Muscle of arm (tissue), 14 donors: ENCODE measurements at places on chromosomes 6 and 20. TPM values are rescaled to one million over a fixed set of nuclear protein-coding genes. Genes with fewer than 3 reads are reported as not detected.

The TBC1D32 gene
- polyA plus RNA-seq, result 7.5 TPM

The FAM229B gene
- polyA plus RNA-seq, result 19.1 TPM

The CD83 gene
- 12.1 TPM for polyA plus RNA-seq

The RNF182 gene
- polyA plus RNA-seq, result 1.6 TPM

The BTN1A1 gene
- 0.14 TPM for polyA plus RNA-seq

The TMEM151B gene
- polyA plus RNA-seq, result not detected

The FAM184A gene
- 16.1 TPM for polyA plus RNA-seq

The HLA-DRB5 gene
- 2.5 TPM for polyA plus RNA-seq

The SULF2 gene
- 82.4 TPM for polyA plus RNA-seq

The MYLK2 gene
- 30.1 TPM for polyA plus RNA-seq

The DPM1 gene
- polyA plus RNA-seq, result 59.1 TPM

The GPLD1 gene
- polyA plus RNA-seq, result 1.4 TPM

The MLN gene
- not detected for polyA plus RNA-seq

The KIAA1755 gene
- 7.8 TPM for polyA plus RNA-seq

The CDK5RAP1 gene
- polyA plus RNA-seq, result 16.1 TPM

The ARMC2 gene
- 8.4 TPM for polyA plus RNA-seq

- DNase-seq, result no peak
These were observed 219.2 kb upstream of the ZFP64 start for GRCh38 chr20:52410731-52411234.

- peak; percentile 22 for DNase-seq
These were observed 80.2 kb downstream of the CARMIL1 start for GRCh38 chr6:25359191-25359861.

GRCh38 chr20:51511861-51512619 lies 30.5 kb downstream of the NFATC2 start:
- no peak for DNase-seq

- no peak for DNase-seq
These were observed 2.0 kb downstream of the CFB start for GRCh38 chr6:31947864-31948263.

GRCh38 chr20:49167811-49168507 lies 20.2 kb downstream of the STAU1 start:
- peak; percentile 13 for DNase-seq

GRCh38 chr6:9315966-9316650 lies 880.8 kb upstream of the SLC35B3 start:
- no peak for DNase-seq

DNA sequence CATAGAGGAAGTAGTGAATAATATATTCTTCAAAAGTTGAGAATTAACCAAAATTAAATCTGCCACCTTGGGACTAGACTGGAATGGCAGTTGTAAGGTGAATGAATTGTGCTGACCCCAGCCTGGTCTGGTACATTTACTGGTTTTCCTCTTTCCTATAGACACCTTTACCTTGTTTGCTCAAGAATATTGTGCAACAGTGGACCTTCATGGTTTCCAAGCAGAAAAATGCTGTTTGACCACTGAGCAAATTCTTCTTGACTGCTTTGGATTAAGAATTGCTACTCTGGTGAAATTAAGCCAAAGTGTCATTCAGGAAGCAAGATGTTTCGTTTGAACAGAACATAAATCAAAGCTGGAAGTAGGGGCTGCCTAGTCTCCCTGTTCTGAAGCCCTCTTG lies 156.6 kb upstream of the TAB2 start:
- DNase-seq, result no peak

GRCh38 chr6:21738180-21739094 lies 144.9 kb downstream of the SOX4 start:
- DNase-seq, result no peak

- no peak for DNase-seq
These were observed 196.9 kb upstream of the ZNF184 start for GRCh38 chr6:27669624-27670301.

DNA sequence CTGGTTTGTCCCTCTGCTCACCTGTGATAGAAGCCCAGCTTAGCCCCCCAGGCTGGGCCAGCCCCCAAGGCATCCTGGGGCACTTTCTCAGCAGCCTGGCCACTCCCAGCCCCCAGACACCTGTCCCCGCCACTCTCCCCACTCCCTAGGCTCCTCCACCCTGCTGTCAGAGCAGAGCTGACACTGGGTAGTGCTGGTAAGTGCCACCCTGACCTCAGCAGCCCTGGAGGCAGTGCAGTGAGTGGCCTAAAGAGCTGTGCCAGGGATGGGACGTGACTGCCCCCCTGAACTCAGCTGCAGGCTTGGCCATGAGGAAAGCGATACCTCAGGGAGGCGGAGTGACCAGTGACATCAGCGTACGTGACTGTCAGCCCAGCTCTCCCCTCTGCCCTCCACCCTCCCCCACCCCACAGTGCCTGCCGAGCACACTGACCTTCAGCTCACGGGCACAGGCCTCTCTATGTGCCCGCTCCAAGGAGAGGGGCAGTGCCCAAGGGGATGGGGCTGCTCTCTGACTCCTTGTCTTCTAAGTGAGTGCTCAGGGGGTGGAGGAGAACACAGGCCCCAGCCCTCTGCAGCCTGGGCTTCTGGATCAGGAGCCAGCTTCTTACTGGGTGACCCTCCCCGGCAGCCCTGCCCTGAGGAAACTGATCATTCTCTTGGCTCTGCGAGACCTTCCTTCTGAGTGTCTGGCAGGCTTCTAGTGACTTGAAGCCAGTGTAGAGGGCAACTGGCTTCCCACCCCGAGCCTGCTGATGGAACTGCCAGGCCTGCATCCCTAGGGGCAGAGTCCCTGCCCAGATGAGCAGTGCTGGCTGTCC lies 172.7 kb downstream of the MRPL14 start:
- DNase-seq, result no peak

DNA sequence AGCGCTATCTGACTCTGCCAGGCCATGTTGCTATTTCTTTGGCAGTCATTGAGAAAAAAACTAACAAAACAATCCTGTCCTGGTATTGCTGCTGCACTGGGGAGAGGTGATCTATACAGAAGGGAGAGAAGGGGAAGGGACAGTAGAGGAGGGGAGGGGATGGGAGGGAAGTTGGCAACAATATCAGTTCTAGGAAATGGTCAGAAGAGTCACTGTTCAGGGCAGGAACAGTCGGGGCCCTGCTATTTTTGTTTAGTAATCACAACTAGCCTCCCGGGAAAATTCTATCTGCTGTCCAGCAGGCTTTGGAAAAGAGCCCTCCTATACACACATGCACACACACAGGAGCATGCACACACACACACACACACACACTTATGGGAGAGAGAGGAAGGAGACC lies 142.3 kb upstream of the CARMIL1 start:
- DNase-seq, result peak; percentile 36

GRCh38 chr20:11454966-11455799 lies 462.5 kb upstream of the BTBD3 start:
- no peak for DNase-seq

DNA sequence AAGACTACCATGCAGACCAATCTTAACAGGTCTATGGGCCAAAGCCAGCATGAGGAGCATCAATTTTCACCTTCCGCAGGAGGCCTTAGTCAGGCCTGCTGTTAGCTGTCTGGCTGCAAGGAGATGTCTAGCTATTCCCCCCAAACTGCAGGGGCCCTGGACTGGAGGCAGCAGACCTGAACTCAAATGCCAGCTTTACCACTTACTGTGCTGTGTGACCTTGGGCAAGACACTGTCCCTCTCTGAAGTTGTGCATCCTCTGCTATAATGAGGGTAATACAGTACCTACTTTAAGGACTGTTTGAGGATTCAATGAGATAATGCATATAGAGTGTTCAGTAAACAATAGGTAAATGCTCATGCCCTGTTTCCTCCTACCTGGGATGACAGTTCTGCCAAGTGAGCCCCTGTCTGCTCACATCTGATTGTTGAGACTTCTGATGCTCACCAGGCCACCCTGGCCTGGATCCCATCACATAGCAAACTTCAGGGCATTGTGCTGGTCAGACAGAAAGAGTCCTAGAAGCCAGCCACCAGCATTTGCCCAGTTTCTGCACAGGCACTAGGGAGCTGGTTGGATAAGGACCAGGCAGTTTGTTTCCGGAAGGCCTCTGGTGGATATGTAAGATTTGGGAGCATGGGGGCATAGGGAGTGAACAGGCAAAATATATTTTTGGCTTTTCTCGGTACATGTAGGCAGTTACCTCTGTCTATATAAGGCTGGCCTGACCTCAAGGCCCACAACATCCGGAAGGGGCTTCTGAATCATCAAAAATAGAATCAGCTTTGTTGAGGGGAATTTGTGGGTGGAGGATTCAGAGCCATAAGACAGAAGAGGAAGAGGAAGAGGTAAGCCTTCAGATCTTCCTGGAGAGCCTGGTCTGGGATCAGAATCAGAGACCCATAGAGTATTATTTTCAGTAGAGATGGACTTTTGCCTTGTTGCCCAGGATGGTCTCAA lies 2.3 kb upstream of the OCSTAMP start:
- no peak for DNase-seq

GRCh38 chr6:144033816-144034735 lies 26.0 kb upstream of the PLAGL1 start:
- no peak for DNase-seq

- no peak for DNase-seq
These were observed 414.9 kb downstream of the KIF16B start for GRCh38 chr20:16158090-16158975.

GRCh38 chr20:49345524-49345923 lies 67.7 kb upstream of the ZNFX1 start:
- peak; percentile 61 for DNase-seq

DNA sequence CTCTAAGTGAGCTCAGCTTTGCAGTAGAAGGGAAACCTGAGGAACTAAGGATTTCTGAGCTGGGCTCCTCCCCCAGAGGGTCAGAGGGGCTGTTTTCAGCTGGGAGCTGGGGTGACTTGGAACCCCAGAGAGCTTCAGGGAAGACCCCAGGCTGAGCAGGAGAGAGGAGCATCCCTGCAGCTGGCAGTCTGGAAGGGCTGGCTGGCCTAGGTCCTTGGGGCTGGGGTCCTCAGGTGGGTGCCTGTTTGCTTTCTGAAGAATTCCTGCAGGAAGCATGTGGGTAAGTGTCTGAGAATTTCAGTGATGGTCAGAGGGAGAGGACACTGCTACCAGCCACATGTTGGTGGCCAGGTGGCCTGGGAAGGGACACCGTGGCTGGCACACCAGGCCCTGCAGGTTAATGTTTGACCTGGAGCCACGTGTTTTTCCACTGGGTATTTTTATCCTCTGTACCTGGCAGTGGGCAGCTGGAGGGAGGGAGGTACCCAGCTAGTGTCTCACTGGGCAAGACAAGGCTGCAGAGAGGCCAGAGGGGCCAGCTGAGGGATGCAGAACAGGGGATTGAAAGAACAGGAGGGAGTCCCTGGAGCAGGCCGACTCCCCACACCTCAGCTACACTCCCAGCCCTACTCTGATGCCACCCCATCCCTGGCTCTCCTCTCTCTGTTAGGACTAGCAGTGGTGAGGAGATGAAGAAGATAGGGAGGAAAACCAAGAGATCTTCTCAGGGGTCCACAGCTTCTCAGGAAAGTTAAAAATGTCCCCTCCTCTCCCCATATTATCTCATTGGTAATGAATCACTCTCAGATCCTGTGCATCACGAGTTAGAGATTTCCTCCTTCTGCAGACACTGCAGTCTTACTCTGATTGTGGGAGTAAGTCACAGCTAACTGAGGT lies 143.6 kb downstream of the VEGFA start:
- no peak for DNase-seq

GRCh38 chr20:48019496-48019895 lies 234.2 kb upstream of the SULF2 start:
- no peak for DNase-seq

GRCh38 chr6:139920776-139921100 lies 546.3 kb upstream of the CITED2 start:
- DNase-seq, result no peak

GRCh38 chr6:164075981-164076615 lies 661.6 kb downstream of the QKI start:
- no peak for DNase-seq

GRCh38 chr6:148990403-148990802 lies 243.6 kb downstream of the UST start:
- no peak for DNase-seq

GRCh38 chr20:23049201-23050075 lies at the start of gene THBD:
THBD (minus strand) TSS chr20:23049672; CDS start chr20:23049504, 168 bp downstream.
- peak; percentile 51 for DNase-seq

- no peak for DNase-seq
These were observed 91.8 kb downstream of the TMEM200A start for GRCh38 chr6:130457605-130458004.

- DNase-seq, result no peak
These were observed 42.6 kb upstream of the KHDRBS2 start for GRCh38 chr6:62328607-62329006.

DNA sequence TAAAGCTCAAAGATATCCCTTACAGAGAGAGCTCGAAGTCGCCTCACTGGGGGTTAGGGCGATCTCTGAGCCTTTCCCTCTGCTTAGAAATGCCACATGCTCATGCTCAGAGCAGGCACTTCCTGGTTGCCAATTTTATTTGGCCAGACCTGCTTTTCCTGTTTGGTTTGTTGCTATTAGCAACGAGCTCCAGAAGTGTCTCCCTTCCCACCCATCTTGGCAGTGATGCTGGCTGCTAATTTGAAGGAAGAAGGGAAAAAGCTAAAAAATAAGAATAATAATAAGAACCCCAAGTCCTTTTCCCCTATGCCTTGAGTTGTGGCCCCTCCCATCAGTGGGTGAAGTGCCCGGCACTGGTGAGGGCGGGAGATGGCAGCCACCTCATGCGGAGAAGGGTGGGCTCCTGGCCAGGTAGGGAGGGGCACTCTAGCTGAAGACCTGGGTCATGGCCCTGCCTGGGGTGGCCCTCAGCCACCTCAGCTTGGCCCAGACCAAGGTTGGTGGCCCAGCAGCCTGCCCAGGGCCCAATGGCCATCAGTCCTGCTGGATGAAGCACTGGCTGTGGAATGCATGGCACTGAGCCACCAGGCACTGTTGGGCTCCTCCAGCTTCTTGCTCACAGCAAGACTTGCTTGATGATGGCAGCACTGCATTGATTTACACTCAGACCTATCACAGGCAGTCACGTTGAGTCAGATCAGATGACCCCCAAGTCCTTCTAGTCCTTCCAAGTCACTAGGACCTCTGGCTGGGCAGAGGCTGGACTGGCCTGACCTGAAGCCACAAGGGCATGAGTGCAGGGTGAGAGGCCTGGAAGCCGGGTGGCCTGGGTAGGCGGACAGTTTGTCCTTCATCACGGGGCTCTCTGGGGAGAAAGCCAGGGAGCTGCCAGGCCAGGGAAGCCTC lies 79.0 kb downstream of the SYNJ2 start:
- DNase-seq, result peak; percentile 91

GRCh38 chr6:161360520-161360919 lies 86.7 kb upstream of the AGPAT4 start:
- no peak for DNase-seq

DNA sequence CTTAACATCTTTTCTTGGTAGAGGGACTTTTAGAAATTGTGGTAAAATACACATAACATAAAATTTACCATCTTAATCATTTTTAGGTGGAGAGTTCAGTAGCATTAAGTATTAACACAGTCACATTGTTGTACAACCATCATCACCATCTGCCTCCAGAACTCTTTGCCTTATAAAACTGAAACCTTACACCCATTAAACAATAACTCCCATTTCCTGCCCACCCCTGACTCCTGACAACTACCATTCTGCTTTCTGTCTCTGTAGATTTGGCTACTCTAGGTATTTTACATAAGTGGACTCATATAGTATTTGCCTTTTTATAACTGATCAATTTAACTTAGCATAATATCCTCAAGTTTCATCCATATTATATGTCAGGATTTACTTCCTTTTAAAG lies 88.7 kb downstream of the ZHX3 start:
- DNase-seq, result no peak

- no peak for DNase-seq
These were observed 174.4 kb upstream of the RIN2 start for GRCh38 chr20:19583532-19584175.
